Bone marrow (tissue), 2 donors: ENCODE measurements at places on chromosomes 11 and 22.

DNA sequence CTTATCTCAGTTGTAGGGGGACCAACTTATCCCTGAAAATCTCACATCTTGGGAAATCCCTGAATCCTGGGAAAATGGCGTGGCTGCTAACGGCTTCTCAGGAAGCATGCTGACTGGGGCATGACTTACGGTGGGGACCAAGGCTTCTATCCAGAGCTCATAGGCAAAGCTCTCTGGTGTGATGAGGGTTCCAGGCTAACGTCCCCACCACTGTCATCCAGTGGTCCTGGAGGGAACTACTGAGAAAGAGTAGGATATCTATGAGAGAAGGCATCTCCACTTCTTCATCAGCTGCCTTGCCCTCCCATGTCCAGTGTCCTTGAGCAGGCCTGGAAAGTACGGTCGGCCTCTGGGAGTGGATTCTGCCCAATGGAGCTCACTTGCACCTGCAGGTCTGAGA, 210.4 kb upstream of the B3GAT1 start:
- no peak for DNase-seq

DNA sequence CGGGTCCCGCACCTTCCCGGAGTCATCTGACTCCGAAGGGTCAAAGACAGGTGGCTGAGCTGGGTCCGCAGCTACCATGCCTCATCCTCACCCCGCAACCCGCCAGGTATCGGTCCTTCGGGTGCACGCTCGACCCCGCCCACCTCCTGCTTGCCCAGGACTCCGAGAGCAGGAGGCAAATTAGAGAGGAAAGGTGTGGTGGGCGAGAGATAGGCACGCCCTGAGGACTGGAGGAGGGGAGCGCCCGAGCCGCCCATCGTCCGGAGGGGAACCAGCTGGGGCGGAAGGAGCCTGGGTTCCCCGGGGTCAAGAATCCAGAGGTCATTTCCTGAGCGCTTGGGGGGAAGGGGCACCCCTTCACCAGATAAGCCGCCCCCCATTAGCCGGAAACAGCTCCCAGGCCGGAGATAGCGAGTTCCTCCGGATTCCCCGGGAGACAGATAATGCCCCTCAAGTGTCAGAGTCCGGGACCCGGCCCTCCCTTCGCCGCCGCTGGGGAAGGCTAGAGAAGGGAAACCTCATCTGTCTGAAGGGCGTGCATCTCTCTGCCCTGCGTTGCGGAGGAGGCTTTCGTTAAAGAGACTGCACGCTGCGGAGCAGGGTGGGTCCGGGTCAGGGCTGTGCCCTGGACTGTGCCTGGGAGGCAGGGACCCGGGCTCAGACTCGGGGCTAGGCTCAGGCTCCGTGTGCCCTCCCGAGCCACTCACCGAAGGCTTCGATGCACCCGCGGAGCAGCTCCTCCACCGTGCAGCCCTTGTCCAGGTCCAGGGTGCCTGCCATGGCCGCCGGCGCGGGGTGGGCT, 1.7 kb downstream of the RASGRP2 start:
- DNase-seq: peak; percentile 13

DNA sequence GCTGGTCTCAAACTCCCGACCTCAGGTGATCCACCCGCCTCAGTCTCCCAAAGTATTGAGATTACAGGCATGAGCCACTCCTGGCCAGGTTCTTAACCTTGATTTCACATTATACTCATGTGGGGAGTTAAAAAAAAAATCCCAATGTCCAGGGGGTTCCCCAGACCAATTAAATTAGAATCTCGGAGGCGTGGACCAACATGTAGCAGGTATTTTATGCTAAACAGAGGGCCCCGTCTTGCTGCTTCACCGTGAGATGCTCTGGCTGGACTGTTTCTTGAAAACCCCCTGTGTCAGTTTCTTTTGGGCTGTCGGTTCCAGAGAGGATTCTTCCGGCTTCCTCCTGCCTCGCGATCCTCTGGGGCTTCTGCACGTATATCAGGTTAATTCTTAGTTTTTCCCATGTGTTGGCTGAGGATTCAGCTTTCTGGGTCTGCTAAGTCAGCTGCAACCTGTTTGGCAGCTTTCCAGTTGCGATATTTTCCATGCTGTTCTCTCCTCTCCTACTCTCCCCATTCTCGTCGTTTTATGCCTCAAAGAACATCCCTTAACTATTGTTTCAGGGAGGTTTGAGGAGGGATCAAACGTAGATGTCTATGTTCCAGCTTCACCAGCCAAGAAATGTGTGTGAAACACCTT, 50.6 kb upstream of the ACCSL start:
- DNase-seq: no peak

- no peak for DNase-seq
These were observed 6.1 kb upstream of the ASCL3 start for GRCh38 chr11:8948886-8949285.

GRCh38 chr11:69099180-69099579, 50.4 kb downstream of the TPCN2 start:
- no peak for DNase-seq

DNA sequence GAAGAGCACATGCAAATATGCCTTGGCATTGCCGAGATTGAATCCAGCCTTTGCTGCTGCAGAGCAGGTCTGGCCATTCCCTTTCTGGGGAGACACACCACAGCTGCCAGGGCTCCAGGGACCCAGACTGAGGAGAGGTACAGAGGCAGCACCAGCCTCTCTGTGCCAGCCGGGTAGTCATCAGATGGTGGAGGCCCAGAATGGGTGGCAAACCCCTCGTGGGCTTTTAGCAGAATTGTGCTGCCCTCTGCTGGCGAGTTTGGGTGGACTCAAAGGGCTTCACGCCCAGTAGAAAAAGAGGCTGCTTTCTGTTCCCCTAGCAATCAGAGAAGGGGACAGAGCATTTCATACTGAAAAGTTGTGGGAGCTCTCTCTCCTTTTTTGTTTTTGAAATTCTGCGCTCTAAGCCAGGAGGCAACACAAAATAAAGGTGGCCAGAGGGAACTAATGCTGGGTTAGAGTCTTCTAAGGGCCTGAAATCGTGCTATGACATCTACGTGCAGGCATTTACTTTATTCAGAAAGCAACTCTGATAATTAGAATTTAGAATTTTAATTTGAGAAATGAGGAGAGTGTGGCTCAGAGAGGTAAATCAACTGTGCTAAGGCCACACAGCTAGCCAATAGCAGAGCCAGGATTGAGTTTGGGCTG, 158.8 kb upstream of the NAV2 start:
- peak; percentile 17 for DNase-seq

GRCh38 chr22:25702040-25702439, 39.9 kb upstream of the MYO18B start:
- peak; percentile 1 for DNase-seq

DNA sequence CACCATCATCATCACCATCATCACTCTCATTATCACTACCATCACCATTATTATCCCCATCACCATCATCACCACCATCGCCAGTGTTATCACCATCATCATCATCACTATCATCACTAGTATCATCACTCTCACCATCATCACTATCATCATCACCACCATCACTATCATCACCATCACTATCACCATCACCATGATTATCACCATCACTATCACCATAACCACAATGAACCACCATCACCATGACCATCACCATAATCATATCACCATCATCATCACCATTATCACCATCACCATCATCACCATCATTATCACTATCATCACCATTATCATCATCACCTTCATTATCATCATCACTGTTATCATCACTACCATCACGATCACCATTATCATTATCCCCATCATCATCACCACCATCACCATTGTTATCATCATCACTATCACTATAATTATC, 326.7 kb downstream of the BRD1 start:
- no peak for DNase-seq

DNA sequence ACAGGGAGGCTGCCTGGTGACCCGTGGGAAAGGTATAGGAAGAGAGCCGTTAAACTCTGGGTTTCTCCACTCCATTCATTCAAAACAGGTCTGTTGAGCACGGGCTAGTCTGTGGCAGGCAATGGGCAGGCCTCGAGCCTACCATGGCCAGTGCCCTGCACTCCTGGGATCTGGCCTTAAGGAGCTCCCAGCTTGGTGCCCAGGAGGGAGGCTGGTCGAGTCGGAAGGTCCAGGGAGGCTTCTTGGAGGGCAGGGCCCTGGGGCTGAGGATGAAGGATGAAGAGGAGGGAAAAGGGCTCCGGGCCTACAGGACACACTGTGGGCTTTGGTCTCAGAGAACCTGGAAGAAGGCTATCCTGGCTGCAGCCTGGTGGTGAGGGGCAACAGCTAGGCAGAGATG, 41.9 kb upstream of the MN1 start:
- DNase-seq: no peak

DNA sequence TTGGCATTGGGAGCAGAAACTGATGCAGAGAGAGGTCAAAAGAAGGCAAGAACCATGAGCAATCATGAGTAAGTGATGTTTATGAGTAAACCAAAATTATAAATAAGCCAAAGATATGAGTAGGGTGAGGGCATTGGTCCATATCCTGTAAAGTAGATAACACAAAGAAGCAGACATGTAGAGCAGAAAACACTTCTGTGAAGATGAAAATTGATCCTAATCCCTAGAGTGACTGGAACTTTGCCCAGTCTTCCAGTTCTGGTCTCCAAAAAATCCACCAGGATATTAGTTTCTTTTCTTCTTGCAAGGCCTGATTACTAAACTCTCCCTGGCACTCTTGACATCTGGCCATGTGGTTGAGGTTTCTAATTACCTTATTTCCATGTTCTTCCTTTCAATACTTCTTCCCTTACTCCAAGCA, 13.7 kb upstream of the DRD2 start:
- DNase-seq: no peak

DNA sequence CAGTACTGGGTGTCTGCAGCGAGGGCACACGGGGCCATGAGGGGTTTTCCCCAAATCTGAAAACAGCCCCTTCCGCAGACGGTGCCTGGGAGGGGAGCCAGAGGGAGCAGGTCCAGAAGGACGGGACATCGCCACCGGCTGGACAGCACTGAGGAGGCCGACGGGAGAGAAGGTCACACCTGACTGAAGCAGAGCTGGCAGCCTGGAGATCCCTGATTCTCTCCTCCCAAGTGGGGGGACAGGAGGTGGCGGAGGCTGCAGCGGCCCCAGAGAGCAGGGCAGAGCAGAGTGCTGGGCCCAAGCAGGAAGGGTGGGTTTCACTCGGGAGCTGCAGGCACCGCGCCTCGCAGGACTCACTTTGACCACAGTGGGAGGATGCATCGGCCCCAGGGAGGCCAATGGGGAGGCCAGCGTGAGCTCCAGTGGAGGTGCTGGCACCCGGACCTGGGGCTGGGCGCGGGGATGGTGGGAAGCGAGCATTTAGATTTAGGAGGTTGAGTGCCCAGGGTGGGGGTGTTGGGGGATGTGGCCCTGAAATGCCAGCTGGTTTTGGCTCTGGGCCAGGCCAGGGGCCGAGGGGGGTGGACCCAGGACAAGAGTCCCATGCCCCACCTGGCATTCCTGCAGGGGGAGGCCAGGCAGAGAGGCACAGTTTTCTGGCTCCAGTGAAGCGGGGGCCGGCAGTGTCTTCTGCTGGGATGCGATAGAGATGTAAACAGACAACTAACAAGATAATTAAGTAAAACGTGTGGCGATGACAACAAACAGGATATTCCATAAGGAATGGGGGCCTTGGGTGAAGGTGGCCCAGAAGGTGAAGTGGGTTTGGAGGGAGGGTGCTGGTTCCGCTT, 92.3 kb upstream of the FGF3 start:
- no peak for DNase-seq

GRCh38 chr11:1390569-1391164, 933 bp downstream of the BRSK2 start:
- no peak for DNase-seq

- no peak for DNase-seq
These were observed 79.3 kb upstream of the RAB1B start for GRCh38 chr11:66189031-66189745.

DNA sequence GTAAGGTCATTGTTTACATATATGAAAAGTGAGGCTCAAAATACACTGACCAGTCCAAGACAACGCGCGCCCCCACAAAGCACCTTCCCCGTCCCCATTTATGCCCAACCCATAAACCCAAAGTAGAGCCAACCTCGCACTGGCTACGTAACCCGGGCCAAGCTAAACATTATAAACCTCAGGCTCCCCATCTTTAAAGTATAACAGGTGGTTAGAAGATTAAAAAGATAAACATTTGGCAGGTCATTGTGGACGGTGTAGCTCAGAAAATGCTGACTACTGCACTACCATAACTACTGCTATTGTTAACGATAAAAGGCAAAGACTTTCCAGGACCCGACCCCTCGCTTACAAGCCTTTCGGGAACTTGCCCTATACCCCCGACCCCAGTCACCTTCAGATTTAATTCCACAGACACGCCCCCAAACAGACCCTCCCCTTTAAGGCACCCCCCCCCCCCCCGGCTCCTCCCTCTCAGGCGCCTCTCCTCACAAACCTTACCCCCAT, 470 bp downstream of the NUMA1 start:
- peak; percentile 33 for DNase-seq

DNA sequence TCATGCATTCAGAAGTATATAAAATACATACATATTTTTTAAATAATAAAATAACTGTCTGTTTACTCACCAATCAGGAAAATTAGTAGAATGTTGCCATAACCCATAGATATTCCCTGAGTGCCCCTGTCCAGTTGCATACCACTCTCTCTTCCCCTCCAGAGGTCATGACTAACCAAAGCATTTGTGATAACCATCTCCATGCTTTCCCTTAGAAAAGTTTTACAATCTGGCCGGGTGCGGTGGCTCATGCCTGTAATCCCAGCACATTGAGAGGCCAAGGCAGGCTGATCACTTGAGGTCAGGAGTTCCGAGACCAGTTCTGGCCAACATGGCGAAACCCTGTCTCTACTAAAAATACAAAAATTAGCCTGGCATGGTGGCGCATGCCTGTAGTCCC, 33.2 kb upstream of the LDHA start:
- no peak for DNase-seq

DNA sequence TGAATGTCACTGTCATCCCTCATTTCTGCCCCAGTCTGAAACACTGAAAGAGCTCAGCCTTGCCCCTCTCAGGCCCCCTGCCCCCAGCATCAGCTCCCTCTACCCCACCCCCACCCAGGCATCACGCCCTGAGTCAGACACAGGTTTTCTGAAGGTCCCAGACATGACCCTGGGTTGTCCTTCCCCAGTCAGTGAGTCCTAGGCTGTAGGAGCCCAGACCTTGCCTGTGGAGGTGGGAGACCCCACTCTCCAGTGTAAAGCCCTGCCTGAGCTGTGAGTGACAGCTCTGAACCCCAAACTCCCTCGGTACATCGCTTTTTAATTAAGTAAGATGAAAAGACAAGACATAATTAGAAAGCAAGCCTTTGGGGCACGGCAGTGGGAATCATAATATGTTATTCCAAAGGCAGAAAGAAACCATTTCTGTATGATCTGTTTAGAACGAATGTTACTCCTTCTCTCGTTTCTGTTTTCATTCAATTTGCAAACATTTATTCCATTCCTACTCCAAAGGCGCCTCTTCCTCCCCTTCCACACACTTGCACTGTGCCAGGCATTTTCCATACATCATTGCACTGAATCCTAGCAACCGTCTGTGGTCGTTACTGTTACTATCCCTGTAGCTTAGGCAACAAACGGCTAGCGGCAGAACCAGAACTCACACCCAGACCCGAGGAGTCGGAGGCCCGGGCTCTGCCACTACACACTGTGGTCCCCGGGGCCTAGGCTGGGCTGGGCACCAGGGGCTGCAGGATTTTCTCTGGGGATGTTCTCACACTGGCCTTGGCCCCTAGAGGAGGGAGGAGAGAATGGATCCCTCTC, 63.4 kb downstream of the CD6 start:
- no peak for DNase-seq
